Caco-2 (cell line): ENCODE measurements at places on chromosomes 2 and 18. TPM values are rescaled to one million over a fixed set of nuclear protein-coding genes. Genes with fewer than 3 reads are reported as not detected.

The POTEJ gene
- not detected in 2 replicates for total RNA-seq

The AMER3 gene
- total RNA-seq, result 0.79 TPM in 2 replicates

The OBSL1 gene
- 56.2 and 57.6 TPM in 2 replicates for total RNA-seq

DNA sequence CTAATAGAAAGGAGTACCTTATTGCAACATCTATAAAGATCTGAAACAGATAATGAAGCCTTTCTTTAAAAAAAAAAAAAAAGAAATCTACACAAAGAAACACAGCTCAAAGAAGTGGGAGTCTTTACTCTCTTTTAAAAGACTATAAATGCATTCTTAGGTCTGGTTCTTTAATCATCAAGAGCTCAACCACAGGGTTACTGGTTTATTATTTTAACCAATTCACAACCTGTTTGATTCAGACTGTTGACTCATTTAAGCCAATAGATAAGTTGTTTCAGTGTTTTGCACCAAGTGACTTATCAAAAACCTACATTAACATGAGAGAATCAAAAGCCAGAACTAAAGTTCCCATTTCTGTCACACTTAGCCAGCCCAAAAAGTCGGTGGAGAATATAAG is 93.1 kb downstream of the TCF4 start:
- H3K4me1 ChIP-seq, result 0 out of 2 replicates have a peak, but pooled peaks cover 8% of the 10 kb centered on the region
- no peak overlapping the region for H3K27ac ChIP-seq
- H3K36me3 ChIP-seq, result no peaks in the 10 kb centered on the region
- H3K27me3 ChIP-seq, result no peaks in the 10 kb centered on the region
- DNase-seq, result no peak
- no peak overlapping the region for H3K4me3 ChIP-seq

DNA sequence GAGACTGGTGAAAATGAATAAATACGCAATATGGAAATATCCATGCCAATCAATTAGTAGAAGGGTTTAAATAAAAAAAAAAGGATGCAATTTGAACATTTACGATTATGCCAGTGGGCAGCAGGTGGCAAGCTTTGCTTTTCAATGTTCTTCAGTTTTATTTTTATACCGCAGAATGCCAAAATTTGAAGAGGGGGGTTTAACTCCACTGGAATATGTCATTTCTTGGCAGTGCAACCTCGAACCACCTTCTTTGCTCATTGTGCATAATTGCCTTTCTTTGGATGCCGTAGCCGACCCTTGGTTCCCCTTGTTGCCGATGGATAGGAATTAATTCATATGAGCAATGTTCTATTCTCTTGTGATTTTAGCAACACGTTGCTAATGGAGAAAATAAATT is 88.0 kb downstream of the LTBP1 start:
- no peaks in the 10 kb centered on the region for H3K4me1 ChIP-seq
- no peaks in the 10 kb centered on the region for H3K27me3 ChIP-seq
- no peak overlapping the region for H3K4me3 ChIP-seq
- no peaks in the 10 kb centered on the region for H3K36me3 ChIP-seq
- H3K27ac ChIP-seq, result no peak overlapping the region

DNA sequence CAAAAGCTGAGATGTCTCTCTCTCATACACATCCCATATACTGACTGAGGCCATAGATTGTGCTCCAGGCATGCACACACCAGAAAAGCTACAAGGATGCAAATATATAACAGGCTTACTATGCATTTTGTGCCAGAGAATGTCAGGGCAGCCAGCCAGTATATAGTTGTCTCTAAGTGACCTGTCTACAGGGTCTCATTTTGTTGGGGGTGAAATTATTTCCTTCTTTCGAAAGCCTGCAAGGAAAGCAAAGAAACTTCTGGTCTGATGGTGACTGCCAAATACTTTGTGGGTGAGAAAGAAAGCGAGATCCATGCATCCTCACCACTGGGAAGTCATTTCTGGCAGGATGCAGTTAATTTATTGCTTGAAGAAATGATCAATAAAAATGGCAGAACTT is 70.2 kb downstream of the CDCA7 start:
- no peaks in the 10 kb centered on the region for H3K4me1 ChIP-seq
- no peak overlapping the region for H3K27ac ChIP-seq
- no peaks in the 10 kb centered on the region; the same call in 1 of the 2 replicates for H3K27me3 ChIP-seq
- H3K4me3 ChIP-seq, result no peak overlapping the region
- no peaks in the 10 kb centered on the region for H3K36me3 ChIP-seq

- no peaks in the 10 kb centered on the region for H3K27me3 ChIP-seq
- no peak overlapping the region for H3K4me3 ChIP-seq
- no peaks in the 10 kb centered on the region for H3K36me3 ChIP-seq
- no peaks in the 10 kb centered on the region for H3K4me1 ChIP-seq
- no peak overlapping the region for H3K27ac ChIP-seq
- DNase-seq, result no peak
These were observed 168.1 kb downstream of the AFF3 start for GRCh38 chr2:99974275-99974674.

DNA sequence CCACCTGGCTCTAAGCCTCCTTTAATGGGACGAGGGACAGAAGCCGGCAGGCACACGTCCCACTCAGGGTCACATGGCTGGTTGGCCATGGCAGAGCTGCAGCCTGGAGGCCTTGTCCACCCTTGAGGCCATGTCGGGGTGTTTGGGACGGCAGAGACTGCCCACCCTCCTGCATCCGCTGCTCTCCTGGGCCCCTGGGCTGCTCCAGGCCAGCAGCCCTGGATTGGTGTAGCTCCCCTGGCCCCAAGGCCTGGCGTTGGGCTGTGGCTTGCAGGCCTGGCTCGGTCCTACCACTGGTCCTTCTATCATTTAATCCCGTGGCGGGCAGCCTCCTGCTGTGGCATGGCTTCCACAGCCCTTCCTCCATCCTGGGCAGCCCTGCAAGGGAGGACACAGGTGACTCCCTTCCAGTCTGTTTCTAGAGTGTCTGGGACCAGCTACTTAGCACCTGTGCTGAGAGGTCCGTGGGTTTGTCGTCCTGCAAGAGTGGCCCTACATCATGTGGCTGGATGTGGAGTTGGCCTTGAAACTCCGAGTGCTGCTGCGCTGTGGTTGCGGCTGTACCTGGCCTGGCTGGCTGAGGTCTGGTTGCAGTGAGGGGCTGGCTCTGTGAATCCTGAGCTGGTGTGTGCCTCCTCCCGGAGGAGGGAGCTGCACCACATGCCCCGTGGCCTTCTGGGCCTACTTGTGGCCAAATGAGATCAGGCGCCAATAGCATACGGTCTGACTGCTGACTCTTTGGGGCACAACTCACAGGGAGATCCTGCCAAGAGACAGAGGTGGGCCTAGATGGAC is 67.3 kb downstream of the SH3RF3 start:
- no peak overlapping the region for H3K27ac ChIP-seq
- H3K4me3 ChIP-seq, result no peak overlapping the region
- peaks cover 13% of the 10 kb centered on the region; the same call in 1 of the 2 replicates for H3K4me1 ChIP-seq
- H3K36me3 ChIP-seq, result no peaks in the 10 kb centered on the region

GRCh38 chr2:183752571-183752970 is 628.3 kb downstream of the NUP35 start:
- H3K36me3 ChIP-seq, result no peaks in the 10 kb centered on the region
- H3K4me3 ChIP-seq, result no peak overlapping the region
- no peaks in the 10 kb centered on the region for H3K4me1 ChIP-seq
- no peak overlapping the region for H3K27ac ChIP-seq
- no peaks in the 10 kb centered on the region; the same call in 1 of the 2 replicates for H3K27me3 ChIP-seq
- no peak for DNase-seq
